ENCODE measurements at places on chromosomes 16 and 17.
A peak's percentile ranks its signal among the peaks of the same experiment; 100 is the strongest.

DNA sequence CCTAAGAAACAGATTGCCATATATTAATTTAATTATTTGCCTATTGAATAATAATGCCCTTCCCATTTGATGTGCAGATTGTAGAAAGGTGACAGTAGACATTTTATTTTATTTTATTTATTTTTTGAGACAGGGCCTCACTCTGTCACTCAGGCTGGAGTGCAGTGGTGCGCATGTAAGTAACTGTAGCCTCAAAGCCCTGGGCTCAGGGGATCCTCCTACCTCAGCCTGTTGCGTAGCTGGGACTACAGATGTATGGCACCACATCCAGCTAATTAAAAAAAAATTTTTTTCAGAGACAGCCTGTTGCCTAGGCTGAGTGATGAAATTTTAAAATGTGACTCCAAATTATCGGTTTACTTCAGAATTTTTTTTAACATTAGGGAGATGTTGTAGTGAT is 1110.0 kb upstream of the EEF2KMT start:
- no peak for DNase-seq

- no peak for DNase-seq
Measured at GRCh38 chr17:62696256-62696655, 68.8 kb downstream of the MRC2 start.

- no peak for DNase-seq
Measured at GRCh38 chr16:81585785-81586184, 141.2 kb downstream of the CMIP start.

DNA sequence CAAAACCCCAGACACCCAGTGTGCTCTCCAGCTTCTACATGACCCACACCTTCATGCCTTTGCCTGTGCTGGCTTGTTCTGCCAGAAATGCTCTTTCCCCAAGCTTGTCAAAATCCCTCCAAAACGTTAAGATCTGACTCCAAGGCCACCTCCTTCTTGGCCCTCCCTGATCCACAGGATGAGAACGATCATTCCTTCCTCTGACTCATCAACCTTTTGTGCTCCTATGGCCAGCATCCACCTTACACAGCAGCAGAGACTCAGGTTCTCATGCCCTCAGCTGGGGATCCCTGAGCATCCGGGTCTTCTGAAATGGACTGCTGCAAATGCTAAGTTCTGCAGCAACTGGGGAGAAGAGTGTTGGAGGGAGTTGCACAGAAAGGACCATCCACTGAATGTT is 2.9 kb downstream of the ZBTB4 start:
- no peak for DNase-seq

GRCh38 chr17:2689411-2690164 is 22.0 kb downstream of the CLUH start:
- DNase-seq = peak; percentile 29

DNA sequence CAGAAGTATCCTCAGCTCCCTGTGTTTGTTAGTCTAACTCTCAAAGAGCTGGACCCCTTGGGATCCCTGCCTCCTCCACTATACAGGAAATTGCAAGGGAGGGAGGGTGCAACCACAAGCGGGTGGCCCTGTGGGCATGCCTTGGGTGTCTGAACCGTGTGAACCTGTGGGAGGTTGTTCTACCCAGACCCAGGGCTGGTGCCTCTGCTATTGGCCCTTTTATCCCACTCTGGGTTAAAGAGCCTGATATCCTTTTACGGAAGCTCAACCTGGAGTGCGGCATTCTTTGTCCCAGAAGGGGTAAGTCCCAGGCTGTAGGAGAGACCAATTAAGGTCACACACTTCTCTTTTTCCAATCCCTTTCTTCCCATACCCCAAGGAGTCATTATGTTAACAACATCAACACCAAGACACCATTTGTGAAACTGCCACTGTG is 53.4 kb downstream of the ARSG start:
- peak; percentile 41 for DNase-seq
